ENCODE measurements at places on chromosomes 13 and 19.

DNA sequence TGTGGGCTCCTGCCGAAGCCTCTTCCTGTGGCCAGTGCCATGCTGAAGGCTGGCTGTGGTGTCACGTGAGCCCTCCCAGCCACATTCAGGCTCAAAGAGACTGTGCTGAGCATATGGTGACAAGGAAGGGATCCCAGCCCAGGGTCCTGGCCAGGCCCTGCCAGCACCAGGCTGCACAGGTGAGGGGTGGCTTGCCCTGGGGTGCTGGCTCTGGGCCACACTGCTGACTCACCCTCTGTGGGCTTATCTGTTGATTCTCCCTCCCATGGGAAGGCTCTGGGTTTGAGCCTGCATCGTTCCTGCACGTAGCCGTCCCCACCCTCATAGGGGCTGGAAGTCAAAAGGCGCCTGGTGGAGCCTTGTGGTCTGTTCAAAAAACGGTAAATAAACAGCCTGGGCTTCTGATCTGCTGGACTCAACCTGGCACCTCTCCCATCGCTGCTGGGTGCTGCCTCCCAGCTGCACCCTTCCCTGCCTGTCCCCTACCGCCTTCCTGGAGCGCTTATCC is 31.1 kb downstream of the DNM2 start:
- H3K4me3 ChIP-seq = no peak overlapping the region
- no peaks in the 10 kb centered on the region for H3K36me3 ChIP-seq
- no peaks in the 10 kb centered on the region for H3K27me3 ChIP-seq
- peak; percentile 67 for DNase-seq
- H3K27ac ChIP-seq = peak overlapping the region; percentile 25

GRCh38 chr13:61294467-61295191 is 121.0 kb downstream of the PCDH20 start:
- DNase-seq = no peak
- no peaks in the 10 kb centered on the region for H3K4me1 ChIP-seq
- no peak overlapping the region for H3K27ac ChIP-seq
- H3K4me3 ChIP-seq = no peak overlapping the region
- H3K36me3 ChIP-seq = no peaks in the 10 kb centered on the region

GRCh38 chr13:60267498-60268202 is 103.9 kb upstream of the DIAPH3 start:
- peak overlapping the region; percentile 44 for H3K4me3 ChIP-seq
- no peaks in the 10 kb centered on the region for H3K36me3 ChIP-seq
- H3K27me3 ChIP-seq = no peaks in the 10 kb centered on the region
- no peaks in the 10 kb centered on the region for H3K4me1 ChIP-seq

DNA sequence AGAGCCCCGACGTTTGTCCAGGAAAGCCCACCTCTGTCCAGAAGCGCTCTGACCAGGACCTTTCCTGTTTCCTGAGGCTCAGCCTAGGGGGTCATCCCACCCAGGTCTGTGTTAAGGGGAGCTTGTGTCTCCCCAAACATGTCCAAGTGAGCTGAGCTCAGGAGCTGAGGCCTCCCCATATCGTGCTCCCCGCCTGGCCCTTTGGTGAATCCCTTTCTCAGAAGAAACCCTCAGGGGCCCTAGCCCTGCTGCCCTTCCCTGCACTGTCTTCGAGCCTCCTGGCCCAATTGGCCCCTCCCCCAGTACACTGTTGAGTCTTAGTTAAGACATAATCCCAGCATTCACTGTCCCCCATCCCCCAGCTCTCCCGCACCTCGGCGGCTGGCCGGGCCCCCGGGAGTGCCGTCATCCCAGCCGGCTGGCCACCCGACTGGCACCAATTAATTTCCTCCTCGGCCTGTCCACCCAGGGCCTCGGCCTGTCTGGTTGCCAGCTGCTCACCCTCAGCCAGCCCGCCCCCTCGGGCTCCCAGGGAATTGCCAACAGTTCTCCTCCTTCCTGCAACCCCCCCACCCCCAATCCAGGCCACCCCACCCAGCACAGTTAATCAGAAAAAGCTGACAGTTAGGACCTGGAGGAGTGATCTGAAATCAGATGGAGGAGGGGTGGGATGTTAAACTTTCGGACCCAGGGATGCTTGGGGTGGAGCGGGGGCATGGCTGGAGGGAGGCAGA is 13.6 kb downstream of the IER2 start:
- peak; percentile 90 for DNase-seq
- no peak overlapping the region for H3K4me3 ChIP-seq
- no peaks in the 10 kb centered on the region for H3K4me1 ChIP-seq
- H3K27ac ChIP-seq = peak overlapping the region; percentile 92
- no peaks in the 10 kb centered on the region for H3K36me3 ChIP-seq

DNA sequence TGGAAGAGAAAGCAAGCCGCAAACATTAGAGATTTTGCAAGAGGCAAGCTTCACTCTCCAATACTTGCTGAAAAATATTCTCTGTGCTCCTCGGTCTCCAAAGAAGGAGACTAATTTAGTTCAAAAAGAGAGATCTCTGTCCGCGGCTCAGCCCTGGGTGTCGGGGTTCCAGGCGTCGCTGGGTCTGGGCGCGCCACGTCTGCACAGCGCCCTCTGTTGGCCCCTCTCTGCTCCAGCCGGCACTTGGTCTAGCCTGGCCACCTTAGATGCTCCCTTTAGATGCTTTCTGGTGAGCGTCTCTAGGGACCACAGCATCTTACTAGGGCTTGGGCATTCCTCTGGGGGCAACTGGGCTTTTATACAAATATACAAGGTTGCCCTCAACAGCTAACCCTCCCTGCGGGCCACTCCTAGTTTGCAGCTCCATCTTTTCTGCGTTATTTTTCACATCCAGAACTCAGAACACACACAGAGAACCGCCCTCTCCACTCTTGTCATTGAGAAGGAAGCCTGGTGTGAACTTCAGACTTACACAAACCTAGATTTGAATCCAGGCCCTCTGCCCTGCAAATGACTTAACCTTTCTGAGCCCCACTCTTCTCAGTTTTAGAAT is 78.3 kb downstream of the CYSLTR2 start:
- H3K4me1 ChIP-seq = no peaks in the 10 kb centered on the region
- H3K27ac ChIP-seq = no peak overlapping the region
- DNase-seq = peak; percentile 84
- H3K36me3 ChIP-seq = no peaks in the 10 kb centered on the region

DNA sequence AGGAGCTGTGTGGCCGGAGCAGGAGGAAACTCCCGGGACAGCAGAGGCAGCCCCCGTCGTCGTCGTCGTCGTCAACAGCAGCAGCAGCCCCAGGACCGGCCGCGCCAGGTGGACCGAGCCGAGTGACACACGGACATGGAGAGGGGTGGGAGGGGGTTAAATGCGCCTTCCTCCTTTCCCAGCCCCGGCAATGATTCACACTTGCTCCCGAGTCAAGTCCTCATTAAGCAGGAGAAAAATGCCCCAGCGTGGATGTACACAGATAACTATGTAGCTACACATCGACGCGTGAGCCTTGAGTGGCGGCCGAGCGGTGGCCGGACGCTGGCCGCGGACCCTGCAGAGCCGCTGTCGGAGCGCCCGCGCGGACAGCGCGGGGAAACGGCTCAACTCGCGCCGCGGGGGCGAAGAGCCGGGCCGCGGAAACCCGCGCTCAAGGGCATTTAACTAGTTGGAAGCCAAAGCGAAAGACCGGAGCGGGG is 645 bp downstream of the UBL3 start:
- peak overlapping the region; percentile 85 for H3K4me3 ChIP-seq
- peak overlapping the region; percentile 96 for H3K27ac ChIP-seq
- no peaks in the 10 kb centered on the region for H3K27me3 ChIP-seq
- no peaks in the 10 kb centered on the region for H3K36me3 ChIP-seq

GRCh38 chr13:48402325-48402932 is 10.5 kb downstream of the LPAR6 start:
- H3K4me1 ChIP-seq = peaks cover 3% of the 10 kb centered on the region
- no peak overlapping the region for H3K27ac ChIP-seq
- no peaks in the 10 kb centered on the region for H3K27me3 ChIP-seq
- no peak for DNase-seq

GRCh38 chr19:31018936-31019335 is 330.3 kb downstream of the TSHZ3 start:
- H3K27me3 ChIP-seq = no peaks in the 10 kb centered on the region
- H3K27ac ChIP-seq = no peak overlapping the region
- H3K36me3 ChIP-seq = no peaks in the 10 kb centered on the region
- no peaks in the 10 kb centered on the region for H3K4me1 ChIP-seq
- no peak overlapping the region for H3K4me3 ChIP-seq

DNA sequence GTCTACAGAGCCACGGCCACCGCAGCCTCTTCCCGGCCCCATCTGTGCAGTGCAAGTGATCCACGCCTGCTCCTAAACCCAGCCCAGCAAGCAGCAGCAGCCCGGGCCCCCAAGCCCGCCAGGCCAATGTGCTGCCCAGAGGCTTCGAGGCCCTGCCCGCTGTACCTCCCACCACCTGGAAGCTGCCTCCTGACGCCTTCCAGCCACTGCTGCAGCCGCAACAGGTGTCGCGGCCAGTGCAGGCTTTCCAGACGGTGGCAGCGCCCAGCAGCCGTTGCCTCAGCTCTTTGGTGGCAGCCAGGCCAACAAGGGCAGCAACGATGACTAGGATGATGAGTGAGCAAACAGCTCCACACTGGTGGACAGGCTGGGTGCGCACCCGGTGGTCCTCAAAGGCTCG is 50.2 kb upstream of the TPM4 start:
- H3K4me1 ChIP-seq = no peaks in the 10 kb centered on the region
- H3K27ac ChIP-seq = no peak overlapping the region
- no peaks in the 10 kb centered on the region for H3K36me3 ChIP-seq
- no peaks in the 10 kb centered on the region for H3K27me3 ChIP-seq

All from aorta (tissue), 5 donors.